Activated CD4-positive, alpha-beta T cell treated with anti-CD3 and anti-CD28 coated beads, Interleukin-2, amount 50 U/mL, for 16 hours (primary cell): ENCODE measurements at places on chromosomes 1 and 21.

DNA sequence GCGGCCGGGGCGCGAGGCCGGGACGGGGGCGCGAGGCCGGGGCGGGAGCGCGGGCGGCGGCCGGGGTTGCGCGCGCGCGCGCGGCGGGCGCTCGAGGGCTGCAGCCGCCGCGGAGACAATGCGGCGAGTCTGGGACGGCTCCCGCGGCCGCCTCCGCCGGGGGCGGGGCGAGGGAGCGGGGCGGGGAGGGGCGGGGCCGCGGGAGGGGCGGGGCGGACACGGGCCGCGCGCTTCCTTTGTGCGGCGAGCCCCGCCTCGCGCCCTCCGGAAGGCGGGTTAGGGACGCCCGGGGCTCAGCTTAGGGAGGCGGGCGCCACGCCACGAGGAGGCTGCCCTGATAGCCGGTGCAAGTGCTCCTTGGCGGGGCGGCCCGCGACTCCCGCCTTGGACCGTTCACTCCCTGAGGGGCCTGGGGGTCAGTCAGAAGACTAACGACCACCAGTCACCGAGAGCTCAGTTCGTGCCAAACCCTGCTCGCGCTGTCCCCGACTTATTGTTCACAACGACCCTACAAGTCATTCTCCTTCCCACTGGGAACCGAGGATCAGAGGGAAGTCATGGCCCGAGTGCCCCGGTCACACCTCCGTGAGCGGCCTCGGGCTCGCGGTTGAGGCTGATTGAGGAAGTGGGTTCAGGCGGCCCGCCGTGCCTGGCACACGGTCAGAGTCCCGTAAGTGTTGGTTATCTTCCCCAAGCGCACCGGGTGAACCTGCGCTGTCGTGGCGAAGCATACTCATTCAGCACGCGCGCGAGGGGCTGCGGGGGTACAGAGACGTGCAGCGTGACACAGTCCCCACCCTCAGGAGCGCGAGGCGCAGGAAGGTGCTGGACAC, 29.1 kb upstream of the A3GALT2 start:
- peak; percentile 79 for DNase-seq

DNA sequence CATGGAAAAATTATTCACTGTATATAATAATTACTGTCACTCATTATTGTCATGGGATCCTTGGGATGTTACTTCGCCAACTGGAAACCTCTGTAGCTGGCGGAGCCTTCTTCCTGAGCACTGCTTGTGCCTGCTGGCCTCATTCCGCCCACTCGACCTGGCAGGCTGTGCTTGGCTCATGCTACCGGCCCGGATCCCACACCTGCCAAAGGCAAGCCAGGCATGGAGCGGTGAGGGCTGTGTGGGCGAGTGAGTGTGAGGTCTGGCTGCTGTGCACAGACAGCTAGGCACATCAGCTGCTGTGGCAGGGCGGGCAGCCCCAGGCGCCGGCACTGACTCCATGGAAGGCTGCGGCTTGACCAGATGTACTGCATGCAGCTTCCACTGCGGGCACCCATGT, 78.4 kb downstream of the DISP1 start:
- DNase-seq = no peak

- DNase-seq = no peak
These were observed 43.3 kb downstream of the PHC2 start for GRCh38 chr1:33387625-33388024.

- no peak for DNase-seq
These were observed 1.3 kb downstream of the TTLL7 start for GRCh38 chr1:83997631-83998030.

DNA sequence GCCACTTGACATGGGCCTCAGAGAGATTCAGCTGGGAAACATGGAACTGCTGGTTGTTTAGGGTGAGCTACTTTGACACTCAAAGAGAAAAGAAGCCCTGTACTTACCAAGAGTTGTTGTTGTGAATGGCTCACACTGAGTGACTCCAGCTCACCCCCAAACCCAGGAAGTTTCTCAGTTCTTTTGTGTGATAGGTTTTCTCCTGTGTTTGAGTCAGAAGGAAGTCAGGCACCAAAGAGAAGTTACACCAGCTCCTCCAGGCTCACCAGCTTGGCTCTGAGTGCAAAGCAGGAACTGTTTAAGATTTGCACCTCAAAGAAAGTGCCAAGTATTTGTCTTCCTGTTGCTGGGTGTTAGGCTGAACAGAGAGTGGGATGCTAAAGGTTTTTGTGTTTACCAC, 111.2 kb upstream of the PROX1 start:
- DNase-seq = no peak

GRCh38 chr1:93223023-93223675, 42.6 kb downstream of the CCDC18 start:
- DNase-seq = no peak

DNA sequence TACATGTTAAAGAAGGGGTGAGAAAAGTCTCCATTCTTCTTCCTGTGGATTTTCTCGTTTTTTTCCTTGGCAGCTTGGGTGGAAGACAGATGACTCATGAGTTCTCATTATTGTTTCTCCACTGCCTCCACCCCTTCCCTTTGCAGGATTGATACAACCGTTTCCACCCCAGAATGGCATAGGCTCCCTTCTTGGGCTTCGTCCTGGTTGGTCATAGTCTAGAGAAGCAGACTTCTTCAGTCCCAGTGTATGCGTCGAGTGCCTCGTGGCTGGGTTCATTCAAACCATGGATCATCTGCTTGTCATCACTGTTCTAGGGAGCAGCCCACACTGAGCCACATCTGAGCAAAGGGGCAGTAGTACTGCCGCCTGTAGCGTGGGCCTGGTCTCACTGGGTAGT, 13.7 kb downstream of the PTGFRN start:
- DNase-seq = no peak

DNA sequence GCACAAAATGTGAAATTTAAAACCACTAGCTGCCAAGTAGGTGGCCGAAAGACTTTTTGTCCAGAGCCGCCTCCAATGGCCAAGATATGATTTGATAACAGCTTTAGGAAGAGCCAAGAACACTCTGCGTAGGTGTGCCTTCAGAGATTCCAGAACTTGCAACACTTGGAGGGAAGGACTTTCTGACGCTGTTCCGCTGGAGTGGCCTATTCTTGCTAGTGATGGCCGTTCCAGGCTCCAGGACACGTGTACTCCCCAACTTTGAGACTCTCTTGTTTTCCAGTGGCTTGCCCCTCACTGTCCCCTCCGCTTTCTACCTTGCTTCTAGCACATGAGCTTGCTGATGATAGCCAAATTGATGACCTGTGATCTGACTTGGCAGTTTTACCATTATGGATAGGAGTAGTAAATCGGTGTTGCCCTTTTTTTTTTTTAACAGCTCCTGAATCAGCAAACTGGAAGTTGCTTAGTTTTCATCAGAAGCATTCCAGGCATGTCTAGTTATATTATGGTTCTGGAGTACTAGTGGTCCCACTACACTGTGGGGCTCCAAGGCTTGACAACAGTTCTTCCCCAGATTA, 1.0 kb downstream of the PRDX6 start:
- DNase-seq = no peak
